NCI-H1105 treated with DMSO at 0.1 percent for 48 hours (cell line): ENCODE measurements at places on chromosomes 5 and 9.

- no peak for DNase-seq
These were observed 133.6 kb downstream of the ATG10 start for GRCh38 chr5:82105457-82105856.

DNA sequence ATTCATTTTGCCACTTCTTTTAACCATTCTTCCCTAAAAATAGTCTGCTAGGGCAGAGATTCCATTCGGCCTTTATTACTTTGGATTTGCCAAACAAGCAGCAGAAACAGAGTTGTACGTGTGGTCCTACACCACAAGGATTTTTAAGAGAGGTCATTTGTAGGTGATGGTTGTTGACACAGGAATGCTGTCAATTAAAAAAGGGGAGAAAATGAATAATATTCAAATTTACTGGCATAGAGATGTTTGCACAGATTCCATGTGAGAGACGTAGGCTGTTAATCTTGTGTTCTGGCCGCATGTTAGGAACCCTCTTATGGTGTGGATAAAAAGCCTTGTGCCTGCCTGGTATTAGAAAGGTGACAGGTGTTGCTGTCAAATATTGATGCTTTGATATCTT, 34.9 kb downstream of the TRIO start:
- DNase-seq, result no peak

DNA sequence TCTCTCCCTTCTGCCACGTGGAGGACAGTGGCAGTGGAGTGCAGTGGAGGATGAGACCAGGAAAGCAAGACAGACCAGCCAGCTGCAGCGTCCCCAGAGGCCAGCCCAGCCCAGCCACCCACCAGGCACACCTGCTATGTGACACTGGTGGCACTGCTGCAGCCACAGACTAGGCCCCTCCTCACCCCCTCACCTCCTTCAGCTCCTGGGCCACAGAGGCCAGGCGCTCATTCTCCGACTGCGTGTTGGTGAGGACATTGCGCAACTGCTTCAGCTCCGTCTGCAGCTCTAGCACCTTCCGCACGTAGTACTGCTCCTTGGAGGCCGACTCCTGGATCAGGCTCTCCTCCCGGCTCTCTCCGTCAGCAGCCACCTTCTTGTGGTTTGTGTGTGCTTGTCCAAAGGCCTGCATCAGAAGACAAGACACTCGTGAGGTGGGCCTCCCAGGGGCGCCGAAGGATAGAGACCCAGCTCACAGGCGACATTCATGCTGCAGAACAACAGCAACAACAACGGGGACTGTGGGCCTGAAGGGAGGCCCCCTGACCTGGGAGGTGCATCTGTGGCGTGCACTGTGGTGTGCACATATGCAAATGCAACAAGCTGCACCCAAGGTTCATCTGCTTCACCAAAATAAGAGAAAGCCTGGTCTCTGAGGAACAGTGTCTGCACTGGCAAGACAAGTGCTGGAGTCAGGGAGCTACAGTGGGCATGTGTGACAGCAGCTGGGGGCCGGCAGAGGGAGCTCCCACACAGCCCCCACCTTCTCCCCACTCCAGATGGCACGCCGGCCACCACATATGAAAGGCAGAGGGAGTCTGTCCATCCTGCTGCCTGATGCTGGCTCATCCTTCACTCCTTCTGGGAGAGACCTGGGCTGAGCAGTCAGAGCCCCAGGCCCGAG, 35.5 kb downstream of the BICD2 start:
- no peak for DNase-seq

DNA sequence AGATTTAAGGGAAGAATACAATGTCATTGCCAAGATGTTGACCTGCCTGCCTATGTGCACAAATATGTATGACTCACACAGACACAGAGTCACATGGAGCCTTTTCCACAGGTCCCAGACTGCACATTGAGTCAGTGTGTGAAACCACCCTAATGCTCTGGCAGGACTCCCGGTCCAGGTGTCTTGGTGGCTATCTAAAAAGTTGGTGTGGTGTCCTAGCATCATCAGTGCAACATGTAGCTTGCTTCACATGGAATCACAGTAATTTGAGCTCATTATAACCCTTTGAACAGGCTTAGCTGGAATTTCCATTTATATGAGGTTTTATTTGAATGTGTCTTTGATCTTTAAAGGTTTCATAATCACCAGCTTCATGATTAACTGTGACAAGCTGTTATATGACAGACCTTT, 10.7 kb downstream of the IFNA5 start:
- no peak for DNase-seq

GRCh38 chr5:132526974-132527564, 16.3 kb downstream of the IL5 start:
- DNase-seq, result no peak

- DNase-seq, result peak; percentile 29
These were observed 14.3 kb downstream of the GRIA1 start for GRCh38 chr5:153504726-153505125.

DNA sequence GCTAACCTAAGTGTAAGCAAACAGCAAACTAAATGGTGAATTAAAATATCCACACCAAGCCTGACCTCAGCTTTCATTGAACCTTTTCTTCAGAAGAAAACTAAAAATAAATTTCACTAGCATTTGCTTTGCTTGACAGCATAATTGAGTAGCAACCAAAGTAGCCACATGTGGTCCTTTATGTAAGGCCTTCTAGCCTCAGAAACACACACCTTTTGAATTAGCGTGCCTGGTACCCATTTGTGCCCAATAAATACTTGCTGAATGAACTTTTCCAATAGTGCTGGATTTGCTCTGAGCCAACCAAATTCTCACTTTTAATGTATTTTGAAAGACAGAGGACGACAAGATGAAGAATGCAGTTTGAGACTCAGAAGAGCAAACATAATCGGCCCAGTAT, 2.1 kb upstream of the NIPBL start:
- DNase-seq, result no peak
